Type B pancreatic cell (in vitro differentiated cells): ENCODE measurements at places on chromosomes 2 and 18. TPM values are rescaled to one million over a fixed set of nuclear protein-coding genes. Genes with fewer than 3 reads are reported as not detected.

DNA sequence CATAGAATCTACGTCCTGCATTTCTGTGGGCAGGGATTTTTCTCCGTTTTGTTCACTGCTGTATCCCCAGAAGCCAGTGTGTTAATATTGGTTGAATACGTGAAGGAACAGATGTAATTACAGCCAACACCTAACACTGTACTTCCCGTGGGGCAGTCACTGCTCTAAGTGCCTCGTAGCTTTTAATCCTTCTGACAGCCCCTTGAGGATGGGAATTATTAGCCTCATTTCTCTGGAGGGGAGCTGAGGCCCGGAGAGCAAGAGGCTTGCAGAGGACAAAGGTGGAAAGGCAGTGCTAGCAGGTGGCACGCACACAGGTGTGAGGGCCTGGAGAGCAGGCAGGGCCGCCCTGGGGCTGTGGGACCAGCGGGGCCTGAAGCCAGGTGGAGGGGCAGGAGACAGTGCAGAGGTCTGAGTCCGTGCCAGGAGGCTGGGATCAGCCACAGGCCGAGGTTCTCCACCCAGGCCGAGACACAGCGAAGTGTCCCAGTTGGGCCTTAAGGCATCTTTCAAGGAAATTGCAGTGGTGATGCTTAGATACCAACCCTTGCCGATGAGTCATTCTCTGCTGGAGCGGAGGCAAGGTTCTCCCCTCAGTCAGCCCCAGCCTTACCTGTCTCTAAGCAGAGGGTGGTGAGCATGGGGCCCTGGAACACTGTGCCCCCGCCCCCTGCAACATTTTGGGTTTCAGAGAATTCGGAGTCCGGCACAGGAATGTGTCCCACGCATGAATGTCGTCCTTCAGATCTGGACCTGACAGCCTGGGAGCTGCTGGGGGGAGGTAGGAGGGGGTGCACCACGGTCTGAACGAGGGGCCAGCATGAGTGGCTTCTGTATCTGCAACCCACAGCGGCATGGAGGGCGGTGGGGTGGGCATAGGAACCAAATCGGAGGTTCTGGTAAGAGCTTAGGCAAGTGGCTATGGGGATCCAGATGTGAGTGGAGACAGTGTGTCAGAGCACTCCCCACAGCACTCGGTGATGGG is 122.6 kb downstream of the GBX2 start:
- DNase-seq, result no peak

GRCh38 chr2:236169151-236169721 is 1.1 kb upstream of the GBX2 start:
- DNase-seq, result no peak

GRCh38 chr18:6221602-6222014 is 193.1 kb downstream of the L3MBTL4 start:
- no peak for DNase-seq

DNA sequence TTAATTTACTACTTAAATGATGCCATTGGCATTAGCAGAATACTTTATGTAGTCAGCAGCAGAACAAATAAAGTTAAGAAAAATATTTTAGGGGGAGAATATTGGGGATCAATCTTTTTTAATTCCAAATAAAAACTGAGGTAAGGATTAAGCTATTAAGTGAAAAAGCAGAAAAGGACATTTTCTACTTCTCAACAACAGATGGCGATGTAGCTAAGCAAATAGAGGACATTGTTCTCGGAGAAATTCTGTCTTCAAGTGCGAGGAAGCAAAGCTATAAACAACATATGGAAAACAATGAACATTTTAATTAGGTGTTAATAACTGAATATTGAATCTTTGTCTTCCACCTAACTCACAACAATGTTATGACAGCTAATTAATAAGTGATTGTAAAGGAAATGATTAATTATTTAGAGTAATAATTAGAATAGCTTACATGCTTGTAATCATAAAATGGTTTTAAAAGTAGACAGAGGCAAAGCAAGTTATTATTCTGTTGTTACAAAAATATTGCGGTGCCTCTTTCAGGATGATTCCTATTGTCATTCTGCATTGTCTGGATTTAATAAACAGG is 32.9 kb upstream of the CCDC93 start:
- no peak for DNase-seq

DNA sequence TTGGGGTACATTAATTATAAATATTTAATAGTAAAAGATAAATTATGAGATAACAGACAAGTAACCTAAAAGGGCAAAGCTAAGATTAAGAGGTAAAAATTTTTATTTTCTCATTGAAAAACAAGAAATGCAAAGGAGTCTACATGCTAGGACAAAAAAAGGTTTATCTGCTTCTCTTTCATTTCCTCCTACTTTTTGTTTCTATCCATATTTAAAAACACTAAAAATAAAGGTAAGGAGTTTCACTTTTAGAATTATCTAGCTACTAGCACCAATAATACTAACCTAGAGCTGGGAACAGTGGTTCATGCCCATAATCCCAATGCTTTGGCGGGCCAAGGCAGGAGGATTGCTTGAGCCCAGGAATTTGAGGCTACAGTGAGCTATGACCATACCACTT is 1551.7 kb upstream of the SLC39A10 start:
- no peak for DNase-seq

DNA sequence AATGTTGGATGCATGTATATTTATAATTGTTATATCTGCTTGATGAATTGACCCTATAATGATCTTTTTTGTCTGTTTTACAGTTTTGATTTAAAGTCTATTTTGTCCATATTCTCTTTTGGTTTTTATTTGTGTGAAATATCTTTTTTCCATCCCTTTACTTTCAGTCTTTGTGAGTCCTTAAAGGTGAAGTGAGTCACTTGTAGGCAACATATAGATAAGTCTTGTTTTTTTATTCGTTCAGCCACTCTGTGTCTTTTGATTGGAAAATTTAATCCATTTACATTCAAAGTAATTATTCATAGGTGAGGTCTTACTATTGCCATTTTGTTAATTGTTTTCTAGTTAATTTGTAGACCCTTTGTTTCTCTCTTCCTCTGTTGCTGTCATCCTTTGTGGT is 62.5 kb downstream of the NUP35 start:
- no peak for DNase-seq

DNA sequence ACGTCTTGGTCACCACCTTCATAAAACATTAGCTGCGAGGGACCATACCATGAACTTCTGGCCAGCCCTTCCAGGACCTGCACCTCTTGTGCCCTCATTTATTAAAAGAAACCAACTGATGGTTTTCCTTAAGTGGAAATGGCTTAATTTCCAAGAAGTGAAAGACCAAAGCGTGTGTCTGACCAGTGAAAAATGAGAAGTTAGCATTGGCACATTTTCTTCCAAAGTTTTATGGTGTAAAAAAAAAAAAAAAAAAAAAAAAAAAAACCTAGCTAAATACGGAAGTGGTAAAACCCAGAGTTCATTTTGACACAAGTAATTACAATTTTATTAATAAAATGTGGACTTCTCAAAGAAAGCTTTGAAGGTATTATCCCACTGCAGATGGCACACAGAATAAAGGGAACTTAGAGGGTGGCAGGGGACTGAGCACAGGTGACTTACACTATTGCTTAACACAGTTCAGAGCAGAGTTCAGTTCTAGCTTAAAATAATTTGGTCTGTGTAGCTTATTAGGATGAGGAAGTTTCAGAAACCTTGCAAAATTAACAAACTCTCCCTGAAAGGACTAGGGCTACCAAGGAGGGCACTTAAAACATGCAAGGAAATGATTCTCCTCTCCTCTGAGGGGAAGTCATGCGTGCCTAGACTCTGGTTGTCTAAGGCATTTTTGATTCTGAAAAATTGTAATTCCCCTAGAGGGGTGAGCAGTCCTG is 42.2 kb upstream of the EPG5 start:
- no peak for DNase-seq

GRCh38 chr2:24739354-24740025 is 53.7 kb downstream of the PTRHD1 start:
- DNase-seq, result no peak

DNA sequence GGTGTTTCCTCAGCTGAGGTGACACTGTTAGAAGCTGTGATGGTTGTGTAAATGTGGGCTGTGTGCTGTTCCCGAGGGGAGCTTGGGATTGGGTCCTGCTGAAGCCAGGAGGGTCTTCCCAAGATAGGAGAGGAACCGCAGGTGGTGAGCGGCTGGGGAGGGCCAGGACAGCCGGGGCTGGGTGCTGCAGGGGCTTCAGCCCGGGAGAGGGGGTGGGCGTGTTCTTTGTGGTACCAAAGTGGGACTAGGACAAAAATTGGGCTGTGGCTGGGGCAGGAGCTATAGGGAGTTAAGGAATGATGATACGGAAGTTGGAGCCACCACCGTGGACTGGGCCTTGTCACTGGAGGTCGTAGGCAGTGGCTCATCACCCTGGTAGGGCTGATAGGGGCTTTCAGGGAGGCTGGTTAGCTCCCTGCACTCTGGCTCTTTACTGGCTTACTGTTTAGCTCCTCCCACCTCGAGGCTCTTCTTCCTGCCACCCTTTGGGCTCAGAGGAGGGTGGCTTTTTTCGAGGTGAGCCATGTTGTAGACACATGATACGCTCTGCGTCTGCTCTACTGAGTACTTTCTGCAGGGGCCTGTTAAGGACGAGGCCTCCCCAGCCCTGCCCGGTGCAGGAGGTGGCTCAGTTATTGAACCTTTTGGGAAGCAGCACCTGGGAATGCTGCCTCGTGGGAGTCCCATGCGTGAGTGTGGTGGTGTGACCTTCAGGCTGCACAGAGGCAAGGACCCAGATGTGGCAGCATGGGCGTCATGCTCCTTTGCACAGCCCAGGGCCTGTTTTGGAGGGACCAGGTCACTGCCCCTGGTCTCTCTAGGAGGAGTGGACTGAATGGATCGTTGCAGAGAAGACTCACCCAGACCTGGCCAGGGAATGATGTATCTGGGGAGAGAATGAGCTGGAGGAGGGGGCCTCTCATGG is 21.6 kb downstream of the ASB1 start:
- DNase-seq, result no peak

- no peak for DNase-seq
These were observed 147.6 kb upstream of the SMAD7 start for GRCh38 chr18:49098386-49098785.

DNA sequence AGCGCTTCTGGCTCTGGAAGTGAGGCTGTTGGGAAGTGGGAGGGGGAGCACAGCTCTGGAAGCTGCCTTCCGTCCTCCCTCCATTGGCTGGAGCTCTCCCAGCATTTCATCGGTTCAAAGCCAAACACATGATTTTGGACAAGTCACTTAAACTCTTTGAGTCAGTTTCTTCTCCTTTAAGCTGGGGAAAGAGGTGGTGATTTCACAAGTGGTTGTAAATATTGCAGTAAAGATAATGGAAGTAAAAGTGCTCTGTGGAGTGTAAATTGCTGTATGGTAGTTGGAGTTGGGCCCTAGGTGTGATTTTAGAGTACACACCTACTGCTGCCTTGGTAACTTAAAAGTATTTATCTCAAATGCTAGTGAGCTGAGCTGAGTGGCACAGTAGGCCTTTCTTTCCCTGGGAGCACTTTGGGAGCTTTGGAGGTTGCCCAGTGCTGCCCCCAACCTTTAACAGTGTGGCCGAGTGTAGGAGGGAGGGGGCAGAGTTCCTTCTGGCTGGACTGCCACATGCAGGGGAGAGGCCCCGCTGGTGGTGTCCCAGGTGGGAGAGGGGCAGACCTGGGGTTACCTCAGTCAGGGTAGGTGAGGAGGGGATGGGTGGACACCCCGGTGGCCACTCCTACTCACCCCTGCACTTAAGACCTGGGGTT is 54.7 kb downstream of the ASAP2 start:
- DNase-seq, result no peak

- no peak for DNase-seq
These were observed 508.4 kb downstream of the ZEB2 start for GRCh38 chr2:144011553-144011952.

ZFP36L2 gene
- 198 and 437 TPM in 2 replicates for total RNA-seq

RGPD5 gene
- total RNA-seq, result 63.5 and 65.9 TPM in 2 replicates
